Daoy (cell line): ENCODE measurements at places on chromosomes 6 and 20. TPM values are rescaled to one million over a fixed set of nuclear protein-coding genes. Genes with fewer than 3 reads are reported as not detected.

CTAGE9 gene
- total RNA-seq: not detected in 2 replicates

ZSCAN31 gene
- 27.6 and 36.1 TPM in 2 replicates for total RNA-seq

DNA sequence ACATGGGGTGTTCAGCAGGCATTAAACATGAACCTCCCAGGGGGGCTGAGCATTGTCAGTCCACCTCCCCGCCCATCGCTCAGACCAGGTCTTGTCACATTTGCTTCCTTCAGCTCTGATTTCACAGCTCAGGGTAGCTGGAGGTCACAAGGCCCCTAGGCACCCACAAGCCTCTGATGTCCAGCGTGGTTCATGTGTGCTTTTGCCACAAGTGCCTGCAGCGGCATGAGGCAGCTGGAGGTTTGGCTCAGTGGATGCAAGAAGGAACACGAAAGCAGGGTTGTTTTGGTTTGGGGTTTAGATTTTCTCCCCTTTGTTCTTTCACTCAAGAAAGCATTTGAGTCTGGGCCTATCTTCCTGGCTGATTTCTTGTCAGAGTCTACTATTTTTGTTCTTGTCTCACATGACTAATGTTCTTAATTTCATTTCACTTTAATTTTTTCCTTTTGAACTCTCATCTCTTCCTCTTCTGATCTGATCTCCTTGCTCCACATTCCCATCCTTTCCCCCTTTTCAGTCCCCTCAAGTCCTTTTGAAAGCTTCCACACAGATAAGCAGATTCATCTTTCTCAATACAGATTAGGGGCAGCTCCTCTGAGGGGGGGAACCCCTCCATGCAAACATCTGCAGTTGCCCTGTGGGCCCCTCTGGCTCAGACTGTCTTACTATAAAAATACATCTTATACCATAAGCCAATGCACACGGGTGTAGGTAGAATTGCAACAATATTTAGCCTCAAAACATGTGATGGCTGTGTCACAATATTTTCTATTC, 68.1 kb upstream of the CEP85L start:
- no peak for DNase-seq

- no peak for DNase-seq
Observed at GRCh38 chr6:88910922-88911778, 52.3 kb downstream of the RNGTT start.

DNA sequence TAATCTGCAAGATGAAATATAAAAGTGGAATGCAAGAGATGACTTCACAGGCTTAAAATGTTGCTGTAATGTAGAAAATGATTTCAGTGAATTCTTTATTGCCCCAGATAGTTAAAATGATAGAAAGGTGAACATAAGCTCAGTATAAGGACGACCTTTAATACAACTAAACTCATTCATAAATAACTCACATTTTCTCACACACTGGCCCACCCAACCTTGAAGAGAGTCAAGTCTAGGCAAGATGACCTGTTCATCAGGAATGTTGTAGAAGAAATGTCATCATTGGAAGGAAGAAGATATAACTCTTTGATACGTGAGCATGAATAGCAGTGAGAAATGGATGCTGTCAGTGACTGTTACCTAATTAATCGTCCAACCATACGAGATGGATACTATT, 111.1 kb upstream of the SASH1 start:
- DNase-seq: peak; percentile 25

GRCh38 chr6:22451962-22452361, 117.4 kb upstream of the HDGFL1 start:
- no peak for DNase-seq

- DNase-seq: no peak
Observed at GRCh38 chr6:135325624-135326424, 144.7 kb downstream of the MYB start.

GRCh38 chr6:12119085-12119588, 107.0 kb downstream of the HIVEP1 start:
- no peak for DNase-seq

DNA sequence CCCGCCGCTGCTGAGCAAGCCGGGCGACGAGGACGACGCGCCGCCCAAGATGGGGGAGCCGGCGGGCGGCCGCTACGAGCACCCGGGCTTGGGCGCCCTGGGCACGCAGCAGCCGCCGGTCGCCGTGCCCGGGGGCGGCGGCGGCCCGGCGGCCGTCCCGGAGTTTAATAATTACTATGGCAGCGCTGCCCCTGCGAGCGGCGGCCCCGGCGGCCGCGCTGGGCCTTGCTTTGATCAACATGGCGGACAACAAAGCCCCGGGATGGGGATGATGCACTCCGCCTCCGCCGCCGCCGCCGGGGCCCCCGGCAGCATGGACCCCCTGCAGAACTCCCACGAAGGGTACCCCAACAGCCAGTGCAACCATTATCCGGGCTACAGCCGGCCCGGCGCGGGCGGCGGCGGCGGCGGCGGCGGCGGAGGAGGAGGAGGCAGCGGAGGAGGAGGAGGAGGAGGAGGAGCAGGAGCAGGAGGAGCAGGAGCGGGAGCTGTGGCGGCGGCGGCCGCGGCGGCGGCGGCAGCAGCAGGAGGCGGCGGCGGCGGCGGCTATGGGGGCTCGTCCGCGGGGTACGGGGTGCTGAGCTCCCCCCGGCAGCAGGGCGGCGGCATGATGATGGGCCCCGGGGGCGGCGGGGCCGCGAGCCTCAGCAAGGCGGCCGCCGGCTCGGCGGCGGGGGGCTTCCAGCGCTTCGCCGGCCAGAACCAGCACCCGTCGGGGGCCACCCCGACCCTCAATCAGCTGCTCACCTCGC, 1.5 kb downstream of the ARID1B start:
- peak; percentile 78 for DNase-seq

DNA sequence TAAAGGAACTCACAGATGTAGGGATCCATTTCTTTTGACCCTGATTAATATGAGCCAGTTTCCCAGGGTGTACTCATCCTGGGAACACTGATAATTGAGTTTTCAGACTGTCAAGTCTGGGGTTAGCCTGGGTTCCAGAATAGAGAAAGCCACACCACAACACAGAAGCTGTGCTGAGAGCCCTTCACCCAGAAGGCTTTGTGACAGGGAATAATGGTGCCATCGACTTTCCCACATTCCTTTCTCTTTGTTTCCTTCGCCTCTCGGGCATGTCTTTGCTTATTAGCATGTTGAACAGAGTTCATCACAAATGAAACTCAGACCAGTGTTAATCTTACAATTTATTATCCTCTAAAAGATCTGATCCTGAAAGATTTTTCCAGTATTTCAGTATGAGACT, 95.0 kb downstream of the TCP11 start:
- no peak for DNase-seq

- DNase-seq: no peak
Observed at GRCh38 chr6:55277646-55278045, 49.6 kb upstream of the GFRAL start.

- DNase-seq: peak; percentile 60
Observed at GRCh38 chr6:155341130-155341828, 27.0 kb upstream of the TFB1M start.

DNA sequence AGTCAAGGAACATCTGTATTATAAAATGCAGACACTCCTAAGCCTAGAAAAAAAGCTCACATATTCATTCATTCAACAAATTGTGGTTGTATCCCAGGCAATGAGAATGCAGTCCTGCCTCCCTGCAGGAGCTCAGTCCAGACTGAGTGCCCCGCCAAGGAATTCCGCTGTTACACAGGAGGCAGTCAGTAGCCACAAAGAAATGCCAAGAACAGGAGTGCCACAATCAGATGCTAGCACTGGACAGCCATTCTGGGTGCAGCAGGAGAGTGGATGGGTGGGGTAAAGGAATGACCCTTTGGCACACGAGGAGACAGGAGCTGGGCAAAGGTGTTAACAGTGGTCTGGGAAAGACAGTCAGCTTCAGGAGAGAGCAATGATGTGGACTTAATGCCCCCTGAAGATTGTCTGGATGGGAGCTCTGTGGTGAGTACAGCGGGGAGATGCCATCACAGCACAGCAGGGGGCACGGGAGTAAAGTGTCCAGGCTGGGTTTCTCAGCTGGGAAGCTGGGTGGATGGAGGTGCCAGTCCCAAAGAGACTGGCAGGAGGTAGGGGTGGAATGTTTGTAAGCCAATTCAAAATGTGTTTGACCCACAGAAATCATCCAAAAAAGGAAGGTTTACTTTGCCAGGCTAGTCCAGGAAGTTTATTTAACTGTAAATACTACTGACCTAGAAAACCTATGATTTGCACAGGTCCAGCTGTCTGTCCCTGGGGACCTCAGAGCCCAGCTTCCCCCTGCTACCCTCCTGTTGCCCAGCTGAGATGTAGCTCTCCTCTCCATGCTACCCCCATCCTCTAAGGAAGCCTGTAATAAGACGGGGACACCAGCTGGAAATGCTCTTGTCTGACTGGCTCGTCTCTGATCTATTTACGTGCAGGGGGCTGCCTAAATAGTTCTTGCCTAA, 84.1 kb downstream of the SLC23A2 start:
- DNase-seq: peak; percentile 26

GRCh38 chr6:3755637-3756545, 4.4 kb upstream of the PXDC1 start:
- no peak for DNase-seq

DNA sequence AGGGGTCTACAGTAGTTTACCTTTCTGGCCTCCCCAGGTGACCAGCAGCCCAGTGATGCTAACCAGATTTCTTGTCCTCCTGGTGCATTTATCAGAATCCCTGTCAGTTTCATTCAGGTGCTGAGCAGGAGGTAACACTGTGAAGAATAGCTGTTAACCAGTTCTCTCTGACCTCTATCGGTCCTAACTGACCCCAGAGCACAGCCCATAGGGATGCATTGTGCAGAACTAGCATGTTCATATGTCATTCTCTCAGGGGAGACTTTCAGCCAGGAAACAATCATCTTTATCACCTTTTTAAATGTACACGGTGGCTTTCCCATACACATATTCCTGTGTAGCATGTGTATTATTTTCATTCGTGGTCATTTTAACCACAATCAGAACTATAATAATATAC, 49.9 kb downstream of the CNR1 start:
- DNase-seq: no peak

DNA sequence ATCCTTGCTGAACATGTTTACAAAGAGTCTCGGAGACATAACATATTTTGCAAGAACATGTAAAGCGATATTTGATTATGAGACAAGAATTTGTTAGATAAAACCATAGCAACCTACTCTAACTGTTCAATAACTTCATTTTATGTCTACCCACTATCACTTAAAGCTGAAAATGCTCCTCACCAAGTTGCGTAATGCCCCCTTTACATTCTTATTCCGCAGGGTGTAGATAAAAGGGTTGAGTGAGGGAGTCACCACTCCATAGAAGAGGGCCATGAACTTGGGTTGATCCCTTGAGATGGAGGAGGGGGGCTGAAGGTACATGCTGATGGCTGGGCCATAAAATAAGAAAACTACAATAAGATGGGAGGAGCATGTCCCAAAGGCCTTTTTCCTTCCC, 29.9 kb downstream of the OR2J3 start:
- no peak for DNase-seq

DNA sequence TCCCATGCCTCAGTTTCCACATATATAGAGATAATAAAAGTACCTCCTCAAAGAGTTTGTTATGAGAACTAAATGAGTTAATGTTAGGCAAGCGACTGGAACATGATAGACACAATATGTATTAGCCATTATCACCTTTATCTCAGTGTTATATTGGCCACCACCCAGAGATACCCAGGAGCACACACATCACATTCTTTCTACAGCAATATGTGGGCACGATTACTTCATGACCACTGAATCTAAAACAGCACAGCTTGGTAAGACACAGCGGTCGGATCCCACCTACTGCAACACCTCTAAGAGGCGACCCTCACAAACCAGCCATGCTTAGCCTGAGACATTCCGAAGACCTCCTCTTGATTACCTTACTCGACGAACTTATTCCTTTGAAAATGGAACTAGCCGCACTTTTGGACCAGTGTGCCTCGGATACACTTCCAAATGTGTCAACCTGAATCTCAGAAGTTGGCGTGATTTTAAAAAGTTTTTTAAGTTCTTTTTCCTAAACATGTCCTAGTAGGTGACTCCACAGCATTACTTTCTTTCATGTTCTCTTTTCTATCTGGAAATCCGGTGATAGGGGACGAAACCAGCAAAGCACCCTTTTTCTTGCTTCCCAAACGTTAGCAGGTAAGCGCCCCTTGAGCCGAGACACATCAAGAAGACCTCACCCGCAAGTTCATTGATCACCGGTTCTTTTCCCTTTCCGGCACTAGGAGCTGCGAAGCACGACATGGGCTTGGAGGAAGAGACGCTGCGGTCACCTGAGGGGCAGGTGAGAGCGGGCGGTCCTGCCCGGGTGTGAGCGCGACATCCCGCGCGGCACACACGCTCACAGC, 923 bp downstream of the GMDS start:
- no peak for DNase-seq

DNA sequence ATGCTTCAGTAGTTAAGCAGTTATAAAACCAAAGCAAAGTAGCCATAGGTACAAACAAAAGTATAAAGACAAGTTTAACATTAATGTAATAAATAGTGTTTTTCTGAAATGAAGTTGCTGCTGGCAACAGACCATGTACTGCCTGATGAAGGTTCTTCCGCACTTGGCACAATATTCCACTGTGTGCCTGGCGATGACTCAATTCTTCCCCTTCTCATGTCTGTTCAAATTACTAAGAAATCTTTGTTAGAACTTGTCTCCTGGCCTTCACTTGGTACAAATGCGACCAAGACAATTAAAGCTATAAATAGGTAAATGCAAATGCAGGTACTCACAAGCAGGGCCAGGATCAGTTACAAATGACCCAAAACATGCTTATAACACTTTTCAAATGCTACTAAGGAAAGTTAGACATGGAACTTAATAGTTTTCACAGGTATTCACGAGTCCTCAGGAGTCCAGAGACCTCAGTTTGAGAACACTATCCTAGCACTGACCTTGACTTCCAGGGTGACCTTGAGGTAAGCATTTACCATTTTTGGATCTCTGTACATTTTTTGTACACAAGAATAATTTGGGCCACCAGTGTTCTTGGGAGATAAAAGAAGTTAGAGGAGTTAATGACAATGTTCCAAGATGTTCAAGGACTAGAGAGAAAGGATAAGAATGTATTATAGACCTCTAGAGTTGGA, 8.1 kb upstream of the DDR1 start:
- peak; percentile 80 for DNase-seq

DNA sequence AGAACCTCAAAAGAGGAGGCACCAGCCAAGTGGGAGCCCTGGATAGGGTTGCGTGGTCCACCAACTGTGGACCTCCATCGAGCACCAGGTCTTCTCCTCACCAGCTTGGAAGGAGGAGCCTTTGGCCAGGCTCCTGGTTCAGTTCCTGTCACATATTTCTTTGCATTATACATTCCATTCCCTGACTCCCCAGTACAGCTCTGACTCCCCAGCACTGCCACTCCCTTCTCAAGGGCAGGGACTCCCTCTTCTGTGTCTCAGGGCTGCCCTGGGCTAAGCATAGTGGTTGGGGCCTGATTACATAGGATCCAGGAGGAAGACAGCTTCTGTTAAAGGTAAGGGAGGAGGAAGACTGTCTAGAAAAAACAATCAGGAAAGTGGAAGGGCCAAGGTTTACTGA, 91.1 kb downstream of the MRPL14 start:
- no peak for DNase-seq
